Stimulated activated CD8-positive, alpha-beta memory T cell treated with anti-CD3 and anti-CD28 coated beads, Interleukin-12 subunit alpha, Interleukin-12 subunit beta, amount 100 ng/mL, for 1 hour (primary cell): ENCODE measurements at places on chromosomes 2 and 18.

- no peak for DNase-seq
These were observed 571.7 kb upstream of the FANCL start for GRCh38 chr2:58812771-58813344.

GRCh38 chr2:43400508-43400907 lies 174.1 kb upstream of the ZFP36L2 start:
- no peak for DNase-seq

GRCh38 chr2:96601382-96602292 lies 36.5 kb downstream of the KANSL3 start:
- DNase-seq = no peak

DNA sequence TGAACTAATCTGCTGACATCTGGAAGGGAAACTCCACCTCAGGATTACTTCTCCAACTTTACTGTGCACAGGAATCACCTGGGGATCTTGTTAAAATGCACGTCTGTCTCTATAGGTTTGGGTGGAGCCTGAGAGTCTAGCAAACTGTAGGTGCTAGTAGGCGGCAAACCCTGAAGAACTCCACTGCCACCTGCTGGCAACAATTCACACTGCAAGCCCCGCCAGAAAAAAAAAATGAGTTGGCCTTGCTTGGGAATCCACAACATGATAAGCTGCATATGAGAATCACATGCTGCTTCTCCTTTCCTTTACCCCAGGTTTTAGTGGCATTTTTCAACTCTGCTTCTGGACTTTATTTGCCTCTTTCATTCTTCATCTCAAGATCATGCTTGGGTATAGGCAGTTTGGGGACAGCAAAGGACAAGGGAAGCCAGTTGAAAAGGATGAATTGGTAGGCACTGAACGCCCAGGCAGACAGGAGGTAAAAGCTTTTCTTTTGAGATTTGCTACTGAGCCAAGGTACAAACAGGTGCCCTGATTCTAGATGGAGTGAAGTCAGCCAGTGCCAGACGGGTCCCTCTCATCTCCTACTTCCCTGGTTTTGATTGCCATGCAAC lies 88.8 kb downstream of the VIT start:
- DNase-seq = peak; percentile 35

DNA sequence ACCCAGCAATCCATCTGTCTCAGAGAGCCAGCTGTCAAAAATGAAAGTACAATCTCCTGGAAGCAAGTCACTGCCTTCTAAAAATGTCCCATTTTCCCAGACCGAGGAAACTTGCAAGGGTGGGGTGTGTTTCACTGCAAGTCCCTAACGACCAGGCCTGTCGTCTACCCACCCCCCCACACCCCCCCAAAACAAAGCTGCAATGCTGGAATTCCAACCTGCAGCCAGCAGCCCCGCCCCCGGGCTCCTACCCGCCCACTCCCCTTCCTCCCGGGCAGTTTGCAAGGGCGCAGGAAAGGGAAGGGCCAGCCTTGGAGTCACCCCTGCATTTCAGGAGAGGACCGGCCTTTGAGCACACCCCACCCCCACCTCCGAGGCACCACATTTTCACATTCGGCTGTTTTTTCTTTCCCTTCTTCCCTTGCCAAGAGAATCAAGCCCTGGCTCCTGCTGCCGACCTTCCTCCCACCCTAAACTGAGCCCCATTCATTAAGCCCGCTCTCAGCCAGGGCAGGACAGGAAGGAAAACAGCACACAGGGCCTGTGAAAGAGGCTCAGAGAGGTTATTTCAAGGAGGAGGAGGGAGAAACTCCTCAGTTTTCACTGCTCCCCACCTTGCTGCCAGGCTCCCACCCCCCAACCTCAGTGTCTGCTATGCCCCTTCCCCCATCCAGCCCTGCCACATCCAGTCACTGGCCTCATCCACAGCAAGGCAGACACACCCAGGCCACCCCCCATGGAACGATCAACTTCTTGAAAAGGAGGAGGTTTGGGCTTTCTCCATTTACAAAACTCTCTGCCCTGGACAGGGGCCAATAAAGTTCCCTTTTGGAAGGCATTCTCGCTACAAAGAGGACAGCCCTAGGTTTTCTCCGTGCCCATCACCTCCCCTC lies 11.3 kb downstream of the SMAD7 start:
- DNase-seq = no peak

GRCh38 chr18:54239601-54240000 lies 15.1 kb upstream of the MBD2 start:
- DNase-seq = no peak

GRCh38 chr2:177662895-177663294 lies 270.3 kb downstream of the AGPS start:
- no peak for DNase-seq

- DNase-seq = no peak
These were observed 32.9 kb downstream of the HDLBP start for GRCh38 chr2:241282555-241282954.

DNA sequence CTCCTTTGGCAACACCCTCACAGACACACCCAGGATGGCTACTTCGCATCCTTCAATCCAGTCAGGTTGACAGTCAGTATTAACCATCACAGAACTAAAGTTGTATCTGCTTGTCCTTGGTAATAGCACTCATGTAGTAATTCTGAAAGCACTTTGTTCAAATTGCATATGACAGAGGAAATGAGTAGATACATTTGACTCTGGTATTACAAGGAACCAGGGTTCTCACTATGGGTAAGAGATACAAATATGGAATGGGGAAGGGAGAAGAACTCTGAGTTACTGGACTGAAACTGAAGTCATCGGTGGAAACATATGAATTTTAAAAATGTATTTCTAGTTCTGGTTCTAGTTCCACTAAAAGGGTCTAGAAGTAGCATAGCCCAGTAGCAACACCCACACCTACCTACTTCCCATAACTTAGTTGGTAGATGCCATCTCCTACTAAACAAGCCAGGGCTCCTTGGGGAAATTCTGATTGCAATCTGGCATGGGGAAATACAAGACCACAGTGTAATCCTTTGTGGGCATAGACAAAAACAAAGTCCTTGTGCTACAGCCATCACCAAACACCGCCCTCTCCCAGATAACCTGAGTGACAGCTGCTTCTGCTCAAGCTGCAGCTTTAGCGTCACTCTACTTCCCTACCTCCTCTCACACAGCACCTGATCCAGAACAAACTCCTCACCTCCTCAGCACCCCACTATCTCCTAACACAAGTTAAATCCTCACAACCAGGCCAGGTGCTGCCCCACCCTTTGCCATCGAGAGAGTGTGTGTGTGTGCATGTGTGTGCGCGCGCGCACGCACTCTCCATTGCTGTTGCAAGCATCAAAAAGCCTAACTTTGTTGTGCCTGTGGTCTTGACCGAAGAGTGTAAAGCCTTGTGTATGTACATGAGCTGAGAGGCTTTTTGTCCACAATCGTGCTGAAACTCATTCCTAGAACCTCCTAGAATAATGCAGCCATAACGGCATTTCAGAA lies 31.4 kb upstream of the CD226 start:
- DNase-seq = no peak

- DNase-seq = no peak
These were observed 240.5 kb upstream of the SALL3 start for GRCh38 chr18:78739115-78739514.

- DNase-seq = no peak
These were observed 19.2 kb downstream of the ARL5A start for GRCh38 chr2:151809073-151809383.

- DNase-seq = no peak
These were observed 404.4 kb upstream of the SOX11 start for GRCh38 chr2:5287558-5288334.

DNA sequence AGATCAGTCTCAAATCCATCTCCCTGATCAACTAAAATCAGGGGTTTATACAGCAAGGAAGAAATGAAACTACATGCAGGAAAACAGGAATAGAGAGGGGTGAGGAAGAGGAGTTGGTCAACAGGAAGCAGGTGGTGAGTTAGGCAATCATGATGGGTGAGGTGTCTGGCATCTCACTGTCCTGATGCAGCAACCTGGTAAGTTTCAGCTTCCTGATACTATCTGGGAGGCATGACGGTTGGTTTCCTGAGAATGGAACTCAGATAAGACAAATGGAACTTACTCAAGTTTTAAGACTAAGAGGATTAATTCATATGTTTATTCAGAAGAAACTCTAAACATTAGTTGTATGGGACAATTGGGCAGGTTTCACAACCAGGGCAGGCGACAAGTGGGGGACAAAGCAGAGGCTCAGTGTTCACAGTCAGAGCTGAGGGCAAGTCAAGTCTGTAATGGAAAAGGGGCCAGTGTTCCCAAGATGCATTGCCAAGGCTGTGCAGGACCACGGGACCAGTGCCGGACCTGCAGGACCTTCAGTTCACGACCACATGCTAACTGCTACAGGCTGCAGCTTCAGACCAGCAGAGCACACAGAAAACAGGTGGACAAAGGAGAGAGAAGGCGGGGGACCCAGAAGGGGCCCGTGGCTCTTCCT lies 17.7 kb upstream of the GALM start:
- no peak for DNase-seq

- no peak for DNase-seq
These were observed 136.1 kb downstream of the DNER start for GRCh38 chr2:229578052-229578846.

DNA sequence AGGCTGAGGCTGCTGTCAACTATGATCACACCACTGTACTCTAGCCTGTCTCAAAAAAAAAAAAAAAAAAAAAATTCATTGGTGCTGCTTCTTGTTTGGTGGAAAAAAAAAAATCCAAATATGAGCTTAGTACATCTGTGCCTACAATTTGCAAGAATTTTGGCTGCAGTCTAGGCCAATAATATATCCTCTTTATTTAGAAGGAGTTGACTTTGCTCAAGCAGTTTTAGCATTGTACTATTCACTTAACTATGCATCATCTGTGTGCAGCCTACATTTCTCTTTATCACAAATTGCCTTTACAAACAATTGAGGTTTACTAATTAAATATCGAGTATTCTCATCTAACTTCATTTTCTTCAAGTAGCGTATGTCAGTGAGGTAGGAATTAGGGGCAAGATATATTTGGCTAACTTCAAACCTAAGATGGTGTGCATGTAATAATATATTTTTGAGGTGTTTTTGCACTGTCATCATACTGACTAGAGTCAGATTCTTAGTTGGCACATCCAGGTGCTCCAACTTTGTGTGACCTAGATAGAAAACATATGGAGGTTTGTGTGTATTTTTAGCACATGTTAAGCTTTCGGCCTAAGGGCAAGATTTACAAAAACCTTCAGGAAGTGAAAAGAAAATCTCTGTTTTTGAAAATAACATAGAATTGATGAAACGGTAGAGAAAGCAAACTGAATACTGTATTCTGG lies 51.8 kb downstream of the PMS1 start:
- DNase-seq = no peak

GRCh38 chr2:232418466-232419244 lies 12.0 kb downstream of the ALPG start:
- no peak for DNase-seq

DNA sequence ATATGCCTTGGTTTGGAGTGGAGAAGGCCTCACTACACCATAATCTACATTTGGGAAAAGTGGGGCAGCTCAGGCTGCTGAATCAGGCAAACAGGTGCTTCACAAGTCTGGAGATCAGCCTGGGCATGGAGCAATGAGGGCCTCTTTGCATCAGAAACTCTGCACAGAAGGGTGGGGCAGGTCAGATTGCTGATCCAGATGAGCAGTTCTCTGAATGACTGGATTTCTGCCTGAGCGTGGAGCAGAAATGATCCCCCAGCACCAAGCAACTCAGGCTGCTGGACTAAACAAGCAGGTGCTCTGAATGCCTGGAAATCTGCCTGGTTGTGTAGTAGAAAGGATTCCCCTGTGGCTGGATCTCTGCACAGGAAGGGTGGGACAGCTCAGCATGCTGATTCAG lies 605.3 kb upstream of the ZNF804A start:
- DNase-seq = no peak

DNA sequence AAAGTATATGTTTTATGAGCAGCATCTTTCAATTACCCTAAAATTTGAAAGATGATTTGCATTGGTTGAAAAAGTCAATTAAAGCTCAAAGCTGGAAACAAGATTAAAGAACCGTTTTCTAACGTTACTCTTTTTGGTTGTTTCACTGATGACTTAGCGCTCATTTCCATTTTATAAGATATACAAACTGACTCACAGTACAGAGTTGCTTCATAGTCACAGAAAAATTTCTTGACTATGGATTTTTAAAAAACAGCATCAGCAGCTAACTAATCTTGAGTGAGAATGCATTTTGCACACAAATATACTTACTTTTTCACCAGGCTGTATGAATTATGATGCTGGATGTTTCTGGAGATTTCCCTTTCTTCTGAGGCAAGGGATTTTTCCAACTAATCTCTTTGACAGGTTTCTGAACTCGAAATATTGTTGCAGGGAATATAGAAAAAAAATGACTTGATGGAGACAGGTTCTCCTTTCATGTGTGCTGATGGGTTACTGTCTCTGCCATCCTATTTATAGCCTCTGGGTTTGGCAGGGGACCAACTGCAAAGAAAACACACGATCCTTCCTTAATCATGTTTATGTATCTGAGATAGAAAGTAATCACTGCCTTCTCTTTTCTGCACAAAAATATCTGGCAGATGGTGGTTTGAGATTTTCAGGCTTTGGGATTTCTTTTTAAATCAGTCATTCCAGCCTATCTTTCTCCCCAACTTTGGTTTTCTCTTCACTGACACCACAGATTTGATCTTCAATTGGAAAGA lies 129.4 kb upstream of the DAPL1 start:
- no peak for DNase-seq

DNA sequence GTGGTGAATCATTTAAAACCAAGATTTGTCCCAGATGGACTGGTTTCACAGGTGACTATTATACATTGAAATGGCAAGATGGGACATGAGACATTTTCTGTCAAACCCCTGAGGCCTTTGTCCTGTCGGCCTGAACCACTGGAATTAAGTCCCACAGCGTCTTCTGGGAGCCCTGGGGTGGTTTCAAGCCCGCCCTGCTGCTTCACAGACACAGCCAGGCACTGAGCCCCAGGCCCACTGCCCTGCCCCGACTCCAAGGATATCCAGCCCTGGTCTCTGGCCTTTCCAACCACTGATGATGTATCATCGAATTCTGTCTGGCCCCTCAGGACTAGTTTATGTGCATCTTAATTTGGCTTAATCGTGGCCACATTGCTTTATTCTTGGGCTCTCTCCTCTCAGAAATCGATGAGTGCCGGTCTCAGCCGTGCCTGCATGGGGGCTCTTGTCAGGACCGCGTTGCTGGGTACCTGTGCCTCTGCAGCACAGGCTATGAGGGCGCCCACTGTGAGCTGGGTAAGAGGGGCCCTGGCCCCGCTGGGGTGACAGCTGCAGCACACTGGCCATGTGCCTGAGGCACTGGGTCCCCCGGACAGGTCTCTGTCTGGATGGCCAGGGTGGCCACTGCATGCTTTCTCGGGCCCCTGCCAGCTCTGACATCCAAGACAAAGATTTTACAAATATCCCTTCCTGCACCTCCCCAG lies 39.5 kb downstream of the MTERF4 start:
- DNase-seq = no peak

DNA sequence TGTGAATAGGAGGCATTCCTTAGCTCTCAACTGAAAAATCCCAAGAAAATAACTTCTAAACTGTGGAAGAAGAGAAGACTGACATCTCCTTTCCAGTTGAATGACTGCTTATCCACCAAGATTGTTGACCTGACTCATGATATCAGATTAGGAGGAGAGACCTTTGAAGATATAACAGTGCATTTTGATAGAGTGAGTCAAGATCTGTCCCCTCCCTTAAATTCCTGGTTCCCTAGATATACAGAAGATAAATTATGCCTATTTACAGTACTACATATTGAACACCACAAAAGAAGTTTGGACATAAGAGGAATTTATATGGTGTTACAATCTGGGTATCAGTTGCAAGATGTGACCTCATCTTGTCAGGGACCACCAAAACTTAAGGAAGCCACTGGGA lies 285.3 kb upstream of the ZSWIM2 start:
- DNase-seq = no peak

GRCh38 chr2:173087214-173087581 lies 11.6 kb downstream of the MAP3K20 start:
- no peak for DNase-seq

GRCh38 chr2:1601471-1602277 lies 142.6 kb downstream of the PXDN start:
- DNase-seq = no peak
